Osteocyte (in vitro differentiated cells): ENCODE measurements at places on chromosomes 2 and 18. TPM values are rescaled to one million over a fixed set of nuclear protein-coding genes. Genes with fewer than 3 reads are reported as not detected.

GRCh38 chr2:70192516-70192915 lies 1.7 kb upstream of the C2orf42 start:
- no peak for DNase-seq

DNA sequence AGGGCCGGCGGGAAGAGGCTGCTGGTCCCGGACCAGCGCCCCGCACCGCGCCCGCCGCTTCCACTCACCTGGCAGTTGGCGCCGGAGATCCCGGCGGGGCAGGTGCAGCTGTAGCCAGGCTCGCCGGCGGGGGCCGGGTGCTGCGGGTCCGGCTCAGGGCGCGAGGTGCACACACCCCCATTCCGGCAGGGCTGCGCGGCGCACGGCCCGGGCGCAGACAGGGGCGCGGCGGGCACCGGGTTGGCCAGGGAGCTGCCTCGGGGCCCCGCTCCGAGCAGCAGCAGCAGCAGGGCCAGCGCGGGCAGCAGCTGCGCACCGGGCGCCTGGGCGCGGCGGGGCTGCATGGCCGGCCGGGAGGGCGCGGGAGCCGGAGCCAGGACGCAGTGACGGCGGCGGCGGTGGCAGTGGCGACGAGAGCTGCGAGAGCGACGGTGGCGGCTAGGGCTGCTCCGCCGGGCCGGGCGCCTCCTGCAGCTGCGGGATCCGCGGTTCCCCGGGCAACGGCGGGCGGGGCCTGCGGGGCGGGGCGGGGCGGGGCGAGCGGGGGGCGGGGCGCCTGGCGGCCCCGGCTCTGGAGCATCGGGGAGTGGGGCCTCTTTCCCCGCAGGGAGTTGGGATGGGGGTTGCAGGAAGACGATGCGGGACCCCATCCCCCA lies at the start of gene DNER:
TSS of gene DNER (minus strand) at position 476 of the 656 bp plus-strand sequence. CDS start at position 344, 132 bp downstream.
- no peak for DNase-seq

GRCh38 chr18:43596105-43596712 lies 318.9 kb upstream of the SYT4 start:
- DNase-seq: no peak

DNA sequence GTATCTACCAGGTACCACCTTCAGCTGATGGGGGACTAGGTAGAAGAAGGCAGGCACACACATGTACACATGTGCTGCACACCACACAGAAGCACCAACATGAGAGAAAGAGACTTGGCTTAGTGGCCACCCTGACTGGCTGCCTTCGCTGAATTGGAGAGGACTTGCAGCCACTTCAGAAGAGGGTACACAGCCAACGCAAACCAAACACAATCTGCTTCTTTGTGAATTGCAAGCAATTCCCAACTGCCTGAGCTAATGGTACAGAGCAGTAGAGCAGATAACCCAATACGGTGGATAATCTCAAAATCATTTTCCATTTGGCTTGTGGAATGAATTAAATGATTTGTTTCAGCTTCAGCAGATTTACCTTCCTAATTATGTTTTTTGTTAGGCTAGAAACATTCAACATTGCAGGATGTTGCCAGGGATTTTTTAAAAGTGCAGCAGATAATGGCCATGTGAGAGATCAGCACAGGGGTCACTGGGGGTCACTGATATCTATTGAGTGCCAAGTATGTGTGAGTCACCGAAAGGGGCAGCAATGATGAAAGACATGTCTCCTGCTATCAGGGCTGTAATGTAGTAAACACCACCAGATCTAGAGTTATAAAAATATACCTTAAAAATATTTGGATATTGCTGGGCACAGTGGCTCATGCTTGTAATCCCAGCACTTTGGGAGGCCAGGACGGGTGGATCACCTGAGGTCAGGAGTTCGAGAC lies 652.6 kb downstream of the BCL11A start:
- no peak for DNase-seq

GRCh38 chr2:21515903-21516302 lies 392.1 kb downstream of the TDRD15 start:
- no peak for DNase-seq

- no peak for DNase-seq
These were observed 115.9 kb downstream of the NCK2 start for GRCh38 chr2:105860567-105860966.

DNA sequence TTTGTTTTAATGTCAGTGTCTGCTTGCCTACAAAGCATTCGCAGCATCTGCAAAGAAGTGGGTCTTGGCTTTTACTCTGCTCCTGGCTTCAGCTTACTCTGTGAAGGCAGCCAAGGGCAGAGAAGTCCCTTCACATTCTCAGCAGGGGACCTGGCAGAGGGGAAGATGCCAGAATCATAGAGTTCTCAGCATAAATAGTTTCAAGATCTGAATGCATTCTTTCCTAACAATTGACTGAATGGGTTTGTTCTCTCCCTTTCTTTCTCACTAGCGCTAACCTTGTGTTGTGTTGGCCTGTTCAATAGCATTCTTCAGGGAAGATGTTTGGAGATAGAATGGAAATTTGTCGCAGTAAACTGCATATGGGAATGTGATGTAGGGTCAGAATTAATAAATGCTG lies 106.9 kb downstream of the FARSB start:
- no peak for DNase-seq

DNA sequence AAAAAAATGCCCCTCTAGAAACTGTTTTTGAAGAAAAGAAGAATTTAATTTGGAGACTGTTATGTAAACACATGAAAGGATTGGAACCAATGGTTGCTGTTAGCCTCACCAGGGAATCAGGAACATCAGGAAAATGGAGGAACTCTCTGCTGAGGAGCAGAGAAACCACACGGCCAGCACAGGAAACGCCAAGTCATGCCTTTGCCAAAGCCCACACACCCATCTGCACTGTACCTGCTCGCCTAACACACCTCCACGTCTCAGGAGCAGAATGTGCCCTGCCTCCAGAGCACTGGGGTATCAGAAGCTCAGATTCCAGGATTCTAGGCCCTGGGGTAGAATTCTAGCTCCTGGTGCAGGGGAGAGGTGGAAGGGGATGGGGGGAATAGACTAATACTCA lies 9.8 kb upstream of the SCYGR1 start:
- DNase-seq: no peak

DNA sequence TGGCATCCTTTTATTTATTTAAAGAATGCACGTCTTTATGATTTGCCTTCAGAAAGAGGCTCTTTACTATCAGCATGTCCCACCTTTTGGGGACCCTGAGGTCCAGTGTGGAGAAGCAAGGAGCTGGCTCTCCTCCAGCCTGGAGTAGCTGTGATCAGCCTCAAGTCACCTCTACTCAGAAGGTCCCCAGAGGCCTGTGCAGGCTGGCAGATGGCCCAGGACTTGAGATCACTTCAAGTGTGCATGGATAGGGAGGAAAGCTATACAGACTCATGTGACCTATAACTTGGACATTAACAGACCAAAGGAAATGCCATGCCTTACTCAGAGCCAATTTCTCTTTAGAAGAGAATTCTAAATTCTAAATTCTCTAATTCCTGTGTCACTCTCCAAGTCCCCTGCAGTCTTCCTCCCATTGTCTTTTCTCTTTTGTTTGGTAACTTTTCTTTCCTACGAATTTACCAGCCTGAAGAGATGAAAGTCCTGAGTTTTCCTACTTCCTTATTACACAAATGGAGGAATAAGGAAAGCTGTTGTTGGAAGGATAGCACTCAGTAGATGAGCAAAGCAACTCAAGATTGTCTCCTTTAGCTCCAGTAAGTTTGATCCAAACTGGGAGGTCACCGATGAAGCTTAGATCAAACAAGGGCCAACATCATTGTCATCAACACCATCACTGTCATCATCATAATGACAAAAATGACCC lies 163.9 kb downstream of the GFPT1 start:
- no peak for DNase-seq

DNA sequence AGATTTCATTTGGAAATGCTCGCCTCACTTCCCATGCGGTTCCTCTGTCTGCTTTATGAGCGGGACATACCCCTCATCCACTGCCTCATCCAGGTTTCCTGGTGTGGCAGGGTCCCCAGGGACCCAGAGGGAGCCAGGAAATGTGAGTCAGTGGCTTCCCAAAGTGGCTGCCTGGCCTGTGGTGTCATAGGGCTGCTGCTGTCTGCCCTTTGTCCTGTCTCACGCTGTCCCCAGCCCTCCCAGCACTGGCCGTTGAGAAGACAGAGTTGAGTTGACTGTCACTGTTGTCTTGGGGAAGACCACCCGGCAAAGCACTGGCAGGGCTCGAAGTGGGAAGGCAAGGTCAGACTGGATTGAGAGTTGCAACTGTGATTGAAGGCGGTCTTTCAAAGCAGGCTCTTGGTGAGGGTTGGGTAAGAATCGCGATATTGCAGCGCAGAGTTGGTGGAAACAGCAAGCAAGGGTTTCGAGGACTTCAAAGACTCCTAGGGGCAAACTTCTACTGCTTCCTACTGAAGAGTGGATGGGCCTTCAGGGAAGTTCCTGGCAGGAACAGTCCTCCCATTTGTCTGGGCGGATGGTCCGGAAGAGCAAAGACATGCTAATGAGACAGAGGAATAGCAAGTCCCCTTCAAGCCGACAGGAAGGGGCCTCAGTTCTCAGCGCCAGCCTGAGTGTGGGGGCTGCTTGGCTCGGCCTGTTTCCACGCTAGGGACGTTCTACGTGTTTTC lies 33.9 kb downstream of the RAB31 start:
- DNase-seq: no peak

DNA sequence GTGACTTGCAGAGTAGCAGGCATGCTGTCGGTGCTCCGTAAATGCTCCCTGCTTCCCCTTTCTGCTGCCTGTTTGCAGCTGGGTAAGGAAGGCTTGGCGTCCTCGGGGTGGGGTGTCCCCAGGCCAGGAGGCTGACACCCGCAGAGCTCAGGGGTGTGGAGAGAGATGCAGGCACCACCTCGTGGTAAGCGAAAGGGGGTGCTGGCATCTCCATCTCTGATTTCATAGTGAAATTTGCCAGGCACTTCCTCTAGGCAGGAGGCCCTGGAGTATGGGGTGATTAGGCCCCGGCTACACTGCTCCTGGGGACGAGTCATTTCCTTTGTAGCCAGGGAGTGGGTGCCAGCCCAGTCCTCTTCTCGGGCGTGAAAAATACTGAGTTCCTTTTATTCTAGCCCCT lies 160.4 kb downstream of the KLHL29 start:
- no peak for DNase-seq

UBE2F gene
- total RNA-seq: 54.3 and 56.5 TPM in 2 replicates

TRAK2 gene
- total RNA-seq: 36.2 and 38.7 TPM in 2 replicates

NOL4 gene
- total RNA-seq: not detected in 2 replicates

MYO1B gene
- 83.9 and 91.1 TPM in 2 replicates for total RNA-seq

PRPF40A gene
- total RNA-seq: 83.0 and 91.7 TPM in 2 replicates

C2orf66 gene
- total RNA-seq: 0.27 and 0.29 TPM in 2 replicates

LAMA1 gene
- total RNA-seq: 0.30 and 0.34 TPM in 2 replicates

RAB17 gene
- 3.9 and 5.2 TPM in 2 replicates for total RNA-seq
